ENCODE measurements at places on chromosomes 16 and 17.

- no peak for DNase-seq
These were observed 16.8 kb upstream of the AURKB start for GRCh38 chr17:8227238-8227581.

GRCh38 chr16:55453909-55454308 is 25.1 kb upstream of the MMP2 start:
- DNase-seq = no peak

DNA sequence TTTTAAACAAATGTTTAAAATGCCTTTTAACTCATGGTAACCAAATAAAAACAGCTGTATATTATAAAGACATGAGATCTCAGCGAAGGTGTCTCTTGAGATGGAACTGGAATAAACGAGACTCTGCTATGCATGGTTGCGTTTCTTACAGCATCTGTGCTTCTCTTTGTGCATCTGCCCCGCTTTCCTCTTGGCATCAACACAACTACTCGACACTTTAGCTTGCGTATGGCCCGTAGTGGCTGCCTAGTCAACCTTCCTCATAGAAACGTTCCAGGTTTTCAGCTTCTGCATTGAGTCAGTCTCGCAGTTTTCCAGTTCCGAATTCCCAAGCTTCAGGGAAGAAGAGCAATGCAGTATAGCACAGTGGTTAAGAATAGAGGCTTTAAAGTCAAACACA is 214.9 kb downstream of the CEP112 start:
- DNase-seq = no peak

GRCh38 chr17:75778861-75779249 is 5.8 kb upstream of the UNK start:
- DNase-seq = no peak

GRCh38 chr16:21710938-21711337 is 47.2 kb downstream of the OTOA start:
- no peak for DNase-seq

GRCh38 chr16:22618842-22619241 is 108.2 kb downstream of the NPIPB5 start:
- no peak for DNase-seq

GRCh38 chr16:23296994-23297393 is 5.1 kb upstream of the SCNN1B start:
- no peak for DNase-seq

GRCh38 chr16:66335704-66336329 is 30.7 kb upstream of the CDH5 start:
- DNase-seq = peak; percentile 91
